ENCODE measurements at places on chromosomes 1 and 21.

DNA sequence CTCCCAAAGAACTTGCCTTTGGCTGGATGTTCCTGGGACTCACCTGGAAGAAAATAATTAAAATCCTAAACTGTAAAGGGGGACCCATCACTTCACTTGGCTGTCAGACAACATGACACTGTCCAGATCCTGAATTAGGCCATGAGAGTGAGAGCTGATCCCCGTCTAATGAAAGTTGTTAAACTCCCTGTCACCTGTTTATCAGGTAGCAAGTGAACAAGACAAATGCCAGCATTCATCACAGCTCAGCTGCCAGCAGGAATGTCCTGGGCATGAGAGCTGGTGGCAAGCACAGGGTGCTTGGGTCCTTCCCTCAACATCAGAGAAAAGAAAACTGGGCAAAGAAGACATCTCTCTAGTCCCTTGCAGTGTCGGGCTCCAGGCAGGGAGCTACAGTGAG is 23.8 kb downstream of the PMVK start:
- DNase-seq, result no peak

DNA sequence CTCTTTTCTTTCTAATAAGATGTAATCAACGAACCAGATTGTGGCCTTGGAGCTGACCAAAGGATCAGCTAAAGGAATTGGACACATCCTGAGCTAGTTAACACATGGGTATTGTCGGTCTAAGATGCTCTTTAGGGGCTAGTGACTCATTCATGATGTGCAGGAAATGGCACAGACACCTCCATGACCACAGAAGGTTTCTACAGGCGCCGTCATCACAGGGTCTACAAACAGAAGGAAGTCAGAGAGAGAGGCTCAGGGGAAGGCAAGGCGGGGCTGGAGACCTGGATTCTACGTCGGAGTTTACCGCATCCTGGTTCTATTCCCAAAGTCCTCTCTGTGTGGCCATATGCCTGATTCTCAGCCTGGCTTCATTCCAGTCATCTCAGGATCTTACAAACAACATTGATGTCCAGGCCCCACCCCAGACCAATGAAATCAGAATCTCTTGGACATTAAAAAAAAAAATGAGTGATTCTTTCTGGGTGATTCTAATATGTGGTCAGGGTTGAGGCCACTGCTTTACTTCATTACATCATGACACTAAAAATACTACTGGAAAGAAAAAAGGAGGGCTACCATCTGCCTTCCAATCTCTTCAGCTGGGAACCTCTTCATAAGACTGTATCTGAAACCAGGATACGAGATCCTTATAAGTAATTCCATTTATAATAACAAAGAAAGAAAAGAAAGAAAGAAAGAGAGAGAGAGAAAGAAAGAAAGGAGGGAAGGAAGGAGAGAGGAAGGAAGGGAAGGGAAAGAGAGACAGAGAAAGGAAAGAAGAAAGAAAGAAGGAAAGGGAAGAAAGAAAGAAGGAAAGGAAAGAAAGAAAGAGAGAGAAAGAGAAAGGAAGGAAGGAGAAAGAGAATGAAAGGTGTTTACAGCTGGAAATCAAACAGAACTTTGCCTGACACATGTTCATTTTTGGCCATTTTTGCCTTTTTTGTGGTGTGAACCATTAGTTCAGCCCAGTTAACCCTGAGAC is 11.6 kb upstream of the KCNJ15 start:
- DNase-seq, result peak; percentile 99

GRCh38 chr1:212504171-212504803 is 71.6 kb downstream of the NENF start:
- no peak for DNase-seq

- DNase-seq, result peak; percentile 64
Observed at GRCh38 chr1:10211805-10212410, 1.5 kb downstream of the KIF1B start.

- no peak for DNase-seq
Observed at GRCh38 chr1:187513190-187513589, 684.4 kb downstream of the PLA2G4A start.

- no peak for DNase-seq
Observed at GRCh38 chr1:87201768-87202167, 126.9 kb upstream of the LMO4 start.

DNA sequence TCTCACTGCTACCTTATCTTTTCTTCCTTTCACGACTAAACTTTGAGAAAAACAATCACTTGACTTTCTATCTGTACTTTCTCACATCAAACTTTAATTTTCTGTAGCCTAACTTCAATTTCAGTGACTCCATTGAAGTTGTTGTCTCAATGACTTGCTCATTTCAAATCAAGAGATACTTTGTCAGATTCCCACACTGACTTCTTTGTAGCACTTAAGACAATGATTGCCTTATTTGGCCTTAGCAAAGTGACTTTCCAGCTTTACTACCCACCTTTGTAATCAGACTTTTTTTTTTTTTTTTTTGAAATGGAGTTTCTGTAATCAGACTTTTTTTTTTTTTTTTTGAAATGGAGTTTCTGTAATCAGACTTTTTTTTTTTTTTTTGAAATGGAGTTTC is 37.0 kb downstream of the AGO4 start:
- no peak for DNase-seq

- DNase-seq, result peak; percentile 46
Observed at GRCh38 chr1:230191079-230191804, 124.2 kb downstream of the GALNT2 start.

GRCh38 chr1:202281316-202282024 is 60.3 kb downstream of the UBE2T start:
- DNase-seq, result peak; percentile 92

DNA sequence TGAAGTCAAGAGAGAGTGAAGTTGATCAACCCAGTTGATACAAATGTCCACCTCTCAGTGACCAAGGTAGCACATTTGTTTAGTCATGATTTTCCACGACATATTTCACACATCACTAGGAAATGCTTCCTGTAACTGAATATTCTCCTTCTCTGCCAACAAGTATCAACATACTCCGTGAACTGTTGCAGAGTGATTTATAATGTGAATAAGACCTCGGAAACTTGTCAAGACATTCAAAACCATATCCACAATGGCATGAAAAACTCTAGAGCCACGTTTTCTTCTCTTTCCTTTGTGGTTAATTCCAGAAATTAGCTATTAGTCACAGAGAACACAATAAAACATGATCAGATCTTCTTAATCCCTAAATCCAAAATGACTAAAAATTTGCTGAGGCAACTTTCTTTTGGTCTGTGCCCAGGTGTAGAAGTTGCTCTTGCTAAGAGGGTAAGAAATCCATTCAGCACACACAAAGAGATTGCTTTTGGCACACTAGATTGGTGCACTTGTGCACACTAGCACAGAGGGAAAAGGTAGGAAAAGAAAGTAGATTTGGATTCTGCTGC is 244.3 kb upstream of the NRIP1 start:
- peak; percentile 35 for DNase-seq

DNA sequence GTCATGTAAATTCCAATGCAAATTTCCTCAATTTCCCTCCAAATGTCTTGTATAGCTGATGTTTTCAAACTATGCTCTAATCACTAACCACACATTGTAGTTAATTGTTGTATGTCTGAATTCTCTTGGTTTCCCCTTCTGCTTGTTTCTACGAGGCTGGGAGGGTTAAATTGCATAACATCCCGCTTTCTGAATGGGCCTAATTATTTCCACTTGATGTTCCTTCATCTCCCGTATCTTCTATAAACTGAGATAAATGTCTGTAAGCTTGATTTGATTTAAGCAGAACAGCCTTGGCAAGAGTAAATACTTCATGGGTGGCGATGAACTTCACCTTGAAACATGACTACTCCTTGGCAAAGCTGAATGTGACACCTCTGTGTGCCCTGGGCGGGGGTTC is 72.2 kb downstream of the SERINC2 start:
- no peak for DNase-seq
